Heart right ventricle (tissue), 16 donors: ENCODE measurements at places on chromosomes 1 and 21. TPM values are rescaled to one million over a fixed set of nuclear protein-coding genes. Genes with fewer than 3 reads are reported as not detected.

Gene CHODL
- 0.30 TPM for polyA plus RNA-seq

Gene APCS
- not detected for polyA plus RNA-seq

Gene BARHL2
- not detected for polyA plus RNA-seq

Gene DONSON
- polyA plus RNA-seq, result 17.9 TPM

Gene CLDN8
- polyA plus RNA-seq, result not detected

Gene FAM76A
- polyA plus RNA-seq, result 2.8 TPM

Gene ALG14
- polyA plus RNA-seq, result 2.1 TPM

Gene E2F2
- polyA plus RNA-seq, result not detected

Gene CFAP126
- not detected for polyA plus RNA-seq

Gene LCE1F
- not detected for polyA plus RNA-seq

Gene EFNA3
- 1.8 TPM for polyA plus RNA-seq
